ENCODE measurements at places on chromosomes 12 and 14.

DNA sequence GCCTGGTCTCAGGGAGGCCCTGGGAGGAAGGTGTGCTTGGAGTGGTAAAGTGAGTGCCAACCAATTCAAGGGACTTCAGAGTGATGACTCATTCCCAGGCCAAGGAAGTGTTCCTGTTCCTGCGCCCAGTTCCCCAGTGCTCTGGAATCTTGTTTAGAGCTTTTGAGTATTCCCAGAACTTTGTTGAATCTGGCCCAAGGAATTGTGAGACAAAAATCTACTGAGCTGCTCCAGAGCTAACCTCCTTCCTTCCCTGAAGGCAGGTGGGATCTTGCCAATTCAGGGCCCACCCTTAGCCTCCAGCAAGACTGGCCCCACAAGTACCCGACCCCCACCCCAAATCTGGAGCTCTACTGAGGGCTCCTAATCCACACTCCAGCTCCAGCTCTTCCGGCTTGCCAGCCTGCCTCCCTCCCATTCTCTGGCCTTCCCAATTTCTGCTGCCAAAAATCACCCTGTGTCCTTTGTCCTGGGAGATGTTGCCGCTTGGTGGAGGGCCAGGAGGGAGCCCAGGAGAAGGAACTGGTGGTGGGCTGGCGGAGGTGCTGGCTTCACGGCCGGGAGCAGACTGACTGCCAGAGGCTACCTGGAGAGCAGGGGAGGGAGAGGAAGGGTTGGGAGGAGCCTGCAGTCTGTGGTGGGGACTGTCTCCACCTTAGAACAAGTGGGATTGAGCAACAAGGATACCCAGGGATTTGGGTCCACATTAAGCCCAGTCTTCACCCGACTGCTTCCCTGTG, 2.0 kb upstream of the ATN1 start:
- H3K27me3 ChIP-seq, result no peaks in the 10 kb centered on the region
- DNase-seq, result peak; percentile 88
- H3K4me1 ChIP-seq, result peaks cover 61% of the 10 kb centered on the region
- H3K36me3 ChIP-seq, result peaks cover 28% of the 10 kb centered on the region
- H3K4me3 ChIP-seq, result peak overlapping the region; percentile 81
- H3K27ac ChIP-seq, result peak overlapping the region; percentile 99

DNA sequence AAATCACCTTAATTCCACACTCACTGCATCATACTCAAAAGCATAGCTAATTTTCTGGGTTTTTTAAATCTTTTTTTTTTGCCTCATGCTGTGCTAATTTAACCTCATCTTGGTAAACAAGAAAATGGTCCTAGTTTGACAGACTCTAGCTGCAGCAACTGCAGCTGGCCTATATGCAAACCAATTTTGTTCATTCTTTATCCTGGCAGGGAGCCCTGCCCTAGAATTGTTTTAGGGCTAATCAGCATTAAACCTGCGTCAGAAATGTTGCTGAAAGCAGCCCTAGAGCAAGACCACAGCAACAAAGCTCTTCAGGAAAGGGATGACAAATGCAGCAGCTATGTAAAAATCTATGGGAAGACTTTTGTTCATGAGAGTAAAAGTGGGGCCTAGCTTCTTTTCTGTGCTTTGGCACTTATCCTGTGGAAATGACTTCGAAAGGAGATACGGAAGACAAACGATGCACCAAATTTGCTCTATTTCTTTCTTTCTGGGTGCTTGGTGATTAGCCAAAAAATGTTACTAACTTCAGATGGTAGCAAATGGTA, 72.2 kb downstream of the DENND5B start:
- H3K27me3 ChIP-seq, result no peaks in the 10 kb centered on the region
- no peak overlapping the region for H3K4me3 ChIP-seq
- no peaks in the 10 kb centered on the region for H3K36me3 ChIP-seq

DNA sequence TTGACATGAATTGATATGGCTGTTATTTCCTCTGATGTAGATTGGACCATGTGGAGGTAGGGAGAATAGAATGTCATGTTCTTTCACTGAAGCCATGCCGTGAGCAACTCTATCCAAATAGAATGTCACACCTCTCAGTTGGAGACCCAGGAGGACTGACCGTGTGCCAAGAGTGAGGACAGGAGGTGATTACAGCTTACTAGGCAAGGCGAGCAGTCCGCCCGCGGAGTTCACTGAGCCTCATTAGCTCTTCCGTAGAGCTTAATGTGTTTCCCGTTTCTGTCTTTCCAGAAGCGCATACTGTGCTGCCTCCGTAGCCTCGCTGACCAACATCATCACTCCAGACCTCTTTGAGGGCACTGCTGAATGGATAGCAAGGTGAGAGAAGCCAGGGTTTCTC, 45.6 kb downstream of the FNTB start:
- H3K4me1 ChIP-seq, result peaks cover 4% of the 10 kb centered on the region
- H3K27me3 ChIP-seq, result no peaks in the 10 kb centered on the region
- DNase-seq, result no peak

DNA sequence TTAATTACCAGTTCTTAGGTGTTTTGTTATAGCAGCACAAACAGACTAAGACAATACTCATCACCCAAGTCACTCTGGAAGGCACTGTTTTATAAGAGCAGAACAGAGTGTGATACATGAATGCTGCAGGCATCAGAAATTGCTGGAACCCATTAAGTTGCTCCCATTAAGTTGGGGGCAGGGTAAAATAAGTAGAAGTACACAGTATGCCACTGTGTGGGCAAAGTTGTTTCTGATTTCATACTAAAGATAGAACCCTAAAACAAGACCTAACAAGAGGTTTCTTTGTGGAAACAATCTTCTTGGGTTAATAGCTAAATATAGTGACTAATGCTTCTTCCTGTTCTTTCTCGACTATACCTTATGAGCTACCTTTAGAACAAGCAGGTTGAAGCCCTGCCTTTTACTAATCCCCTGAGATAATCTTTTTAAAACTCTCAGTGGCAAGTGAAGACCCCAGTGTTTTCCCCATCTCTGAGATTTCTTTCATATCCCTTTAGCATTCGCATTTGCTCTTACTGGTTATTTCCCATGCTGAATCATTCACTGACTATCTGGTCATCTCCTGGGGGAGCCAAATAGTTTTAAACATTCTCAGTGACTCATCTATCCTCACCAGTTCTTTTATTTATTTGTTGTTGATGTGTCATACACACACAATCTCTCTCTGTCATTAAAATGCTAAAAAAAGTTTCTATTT, 52.3 kb downstream of the SOCS2 start:
- no peaks in the 10 kb centered on the region for H3K4me1 ChIP-seq
- no peak overlapping the region for H3K4me3 ChIP-seq
- peak overlapping the region; percentile 48 for H3K27ac ChIP-seq
- DNase-seq, result no peak

DNA sequence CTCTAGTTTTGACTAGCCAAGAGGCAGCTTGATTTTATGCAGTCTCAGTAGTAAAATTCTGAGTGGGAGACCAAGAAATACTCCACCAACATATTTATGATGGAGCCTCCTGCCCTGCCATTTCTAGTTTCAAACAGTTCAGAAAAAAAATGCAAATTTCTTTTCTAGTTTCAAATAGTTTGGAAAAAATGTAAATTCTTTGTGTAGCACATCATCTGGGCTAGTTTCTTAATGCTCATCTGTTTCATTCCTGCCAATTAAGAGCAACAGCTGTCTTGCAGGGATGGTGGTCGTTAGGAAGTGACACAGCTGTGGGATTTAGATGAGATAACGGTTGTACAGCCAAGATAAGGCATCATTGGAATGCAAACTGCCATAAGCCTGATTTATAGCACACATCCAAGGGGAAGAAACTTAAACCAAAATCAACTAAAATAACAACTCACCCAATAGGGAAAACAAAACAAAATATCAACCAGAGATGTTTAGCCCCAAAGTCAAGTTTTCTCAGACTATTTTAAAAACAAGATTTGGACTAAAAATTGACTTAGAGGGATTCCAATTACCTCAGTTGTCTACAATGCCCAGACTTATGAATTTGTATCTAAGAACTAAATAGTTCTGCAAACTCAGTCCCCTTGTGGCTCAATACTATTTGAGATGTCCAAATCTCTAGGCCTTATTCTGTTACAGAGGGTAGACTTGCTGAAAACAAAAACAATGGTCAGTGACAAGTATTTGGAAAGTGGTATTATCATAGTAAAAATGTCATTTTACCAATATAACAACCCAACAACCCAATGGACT, 291.3 kb upstream of the ATP2B1 start:
- no peak for DNase-seq
- no peaks in the 10 kb centered on the region for H3K36me3 ChIP-seq
- H3K27me3 ChIP-seq, result no peaks in the 10 kb centered on the region

GRCh38 chr14:34554540-34555250, 15.2 kb upstream of the EAPP start:
- no peaks in the 10 kb centered on the region for H3K27me3 ChIP-seq
- no peaks in the 10 kb centered on the region for H3K36me3 ChIP-seq
- peak overlapping the region; percentile 8 for H3K4me3 ChIP-seq
